ENCODE measurements at places on chromosomes 7 and 10. TPM values are rescaled to one million over a fixed set of nuclear protein-coding genes. Genes with fewer than 3 reads are reported as not detected.

Gene CHAT
- not detected for total RNA-seq

Gene SAP25
- 6.4 TPM for total RNA-seq

- DNase-seq, result no peak
Observed at GRCh38 chr10:18486438-18486837, 164.9 kb downstream of the NSUN6 start.

- DNase-seq, result no peak
Observed at GRCh38 chr7:88101769-88102168, 118.1 kb downstream of the SRI start.

DNA sequence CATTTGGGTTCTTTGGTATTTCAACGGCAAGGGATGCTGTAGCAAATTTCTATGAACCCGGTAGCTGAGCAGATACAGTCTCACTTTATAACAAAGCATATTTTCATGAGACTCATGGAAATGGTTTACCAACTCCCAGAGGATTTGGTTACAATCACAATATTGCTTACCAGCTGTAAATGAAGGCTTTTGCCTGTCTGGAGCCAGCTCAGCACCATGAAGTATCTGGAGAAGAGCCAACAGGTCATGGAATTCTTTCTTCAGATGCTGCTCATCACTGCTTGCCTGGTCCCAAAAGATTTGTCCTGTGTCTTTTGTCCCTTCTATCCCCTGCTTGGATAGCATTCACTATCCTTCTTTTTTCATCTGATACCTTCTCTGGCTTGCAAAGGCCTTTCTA, 316.9 kb upstream of the PHYHIPL start:
- no peak for DNase-seq

DNA sequence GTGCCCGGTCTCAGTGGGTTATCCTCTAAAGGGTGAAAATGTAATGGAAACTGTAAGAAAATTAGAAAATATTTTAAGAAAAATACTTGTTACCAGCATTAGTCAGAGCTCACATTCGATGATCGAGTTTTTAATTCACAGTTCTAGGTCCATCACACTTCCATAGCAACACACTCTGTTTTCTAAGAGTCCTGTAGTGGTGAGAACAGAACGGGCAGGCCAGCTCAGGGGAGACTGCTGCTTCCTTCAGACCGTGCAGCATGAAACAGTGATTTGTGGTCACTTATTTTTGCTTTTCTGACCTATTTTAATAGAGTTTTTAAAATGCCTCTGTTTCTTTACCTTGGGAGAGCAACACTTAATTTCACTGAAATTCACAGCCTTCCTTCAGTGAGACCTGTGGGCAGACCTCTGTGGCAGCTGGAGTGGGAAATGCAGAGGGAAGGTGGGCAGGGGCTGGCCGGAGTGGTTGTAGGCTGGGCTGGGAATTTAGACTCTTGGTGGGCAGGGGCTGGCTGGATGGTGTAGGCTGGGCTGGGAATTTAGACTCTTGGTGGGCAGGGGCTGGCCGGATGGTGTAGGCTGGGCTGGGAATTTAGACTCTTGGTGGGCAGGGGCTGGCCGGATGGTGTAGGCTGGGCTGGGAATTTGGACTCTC, 1.5 kb downstream of the SUN1 start:
- DNase-seq, result no peak

Gene OR2A1
- total RNA-seq, result not detected

Gene SYNPO2L
- 5.9 TPM for total RNA-seq

GRCh38 chr7:140267381-140268226, 90.8 kb upstream of the KDM7A start:
- DNase-seq, result no peak

GRCh38 chr10:33862536-33863105, 528.2 kb upstream of the NRP1 start:
- DNase-seq, result no peak

Gene FRAT2
- 20.4 TPM for total RNA-seq

- peak; percentile 79 for DNase-seq
Observed at GRCh38 chr7:105837765-105838626, 38.4 kb downstream of the ATXN7L1 start.

- DNase-seq, result no peak
Observed at GRCh38 chr7:32163141-32163806, 93.1 kb upstream of the PDE1C start.

Gene MBL2
- not detected for total RNA-seq

GRCh38 chr10:42933448-42934340, 143.2 kb upstream of the RET start:
- peak; percentile 64 for DNase-seq

- no peak for DNase-seq
Observed at GRCh38 chr7:34756025-34756437, 98.0 kb downstream of the NPSR1 start.

GRCh38 chr10:27770181-27770580, 24.6 kb upstream of the MKX start:
- no peak for DNase-seq

- DNase-seq, result peak; percentile 74
Observed at GRCh38 chr7:128030654-128031611, at the start of gene LRRC4. Gene LRRC4, minus strand, starts transcription at chr7:128031437. Its CDS starts 797 bp downstream, at chr7:128030640.

GRCh38 chr10:21401196-21401595, 124.3 kb downstream of the SKIDA1 start:
- DNase-seq, result no peak

- DNase-seq, result no peak
Observed at GRCh38 chr7:36710186-36710791, 14.0 kb downstream of the AOAH start.

Gene ENTPD1
- total RNA-seq, result 64.6 TPM

GRCh38 chr10:78066728-78067430, 33.2 kb downstream of the RPS24 start:
- DNase-seq, result no peak

- no peak for DNase-seq
Observed at GRCh38 chr10:64277536-64277935, 756.3 kb downstream of the REEP3 start.

Gene CYP3A7
- total RNA-seq, result 1.6 TPM

Gene GNGT1
- not detected for total RNA-seq

- DNase-seq, result no peak
Observed at GRCh38 chr10:34116220-34116641, 698.9 kb downstream of the PARD3 start.

DNA sequence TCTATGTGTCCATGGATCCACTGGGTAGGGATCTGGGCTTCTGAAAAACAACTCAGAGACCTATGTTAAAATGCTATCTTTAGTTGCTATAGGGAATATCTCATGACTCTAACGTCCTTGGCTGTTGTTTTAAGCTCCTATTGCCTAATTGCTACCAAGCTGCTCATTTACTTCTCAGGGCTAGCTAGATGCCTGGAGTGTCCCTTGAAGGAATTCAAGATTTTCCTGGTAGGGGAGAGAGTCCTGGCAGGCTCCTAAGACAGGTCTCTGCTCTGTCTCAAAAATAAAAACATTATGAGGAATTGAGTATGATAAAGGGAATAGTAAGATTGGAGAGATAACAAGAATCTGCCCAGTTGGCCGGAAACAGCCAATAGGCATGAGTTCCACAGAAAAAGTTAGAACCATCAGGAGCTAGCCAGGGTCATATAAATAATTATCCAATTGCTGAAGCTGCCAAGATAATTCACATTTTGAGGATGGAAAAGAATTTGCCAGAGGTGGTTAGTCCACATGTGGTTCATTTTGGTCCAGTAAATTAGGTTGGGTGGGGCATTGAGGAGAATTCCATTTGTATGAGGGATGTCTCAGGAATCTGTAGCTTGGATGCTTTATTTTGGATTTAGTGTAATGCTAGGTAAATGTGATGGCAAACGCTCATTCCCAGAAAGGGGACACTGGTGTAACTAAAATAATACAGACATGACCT, 362.7 kb upstream of the VSTM2A start:
- no peak for DNase-seq

Gene IGF2BP3
- 3.3 TPM for total RNA-seq

- peak; percentile 76 for DNase-seq
Observed at GRCh38 chr10:17453373-17454091, 863 bp downstream of the ST8SIA6 start.

GRCh38 chr10:88843171-88843570, 8.5 kb downstream of the ANKRD22 start:
- no peak for DNase-seq

Gene PTPN20
- total RNA-seq, result 2.6 TPM

Measured in upper lobe of right lung (tissue), 1 donor.